ENCODE measurements at places on chromosomes 5 and 9. TPM values are rescaled to one million over a fixed set of nuclear protein-coding genes. Genes with fewer than 3 reads are reported as not detected.

S1PR3 gene
- 31.1 TPM for total RNA-seq

ISL1 gene
- total RNA-seq: not detected

PCDHA4 gene
- under 0.01 TPM for total RNA-seq

INSYN2B gene
- 33.5 TPM for total RNA-seq

PCA3 gene
- not detected for total RNA-seq

NME5 gene
- under 0.01 TPM for total RNA-seq

CDH10 gene
- total RNA-seq: 0.18 TPM

LRRC14B gene
- total RNA-seq: not detected

MSH3 gene
- total RNA-seq: 13.3 TPM

CATSPER3 gene
- total RNA-seq: under 0.01 TPM

TRIO gene
- 487 TPM for total RNA-seq

ZNF879 gene
- total RNA-seq: 3.4 TPM

CDC26 gene
- total RNA-seq: 49.2 TPM

AMBP gene
- not detected for total RNA-seq

PCDHGA4 gene
- total RNA-seq: 5.4 TPM

PCDHB2 gene
- total RNA-seq: 0.36 TPM

HSD17B4 gene
- 154 TPM for total RNA-seq

EGFLAM gene
- total RNA-seq: 1.1 TPM

TSSK1B gene
- total RNA-seq: under 0.01 TPM

IL13 gene
- total RNA-seq: not detected

SLC36A3 gene
- total RNA-seq: not detected

HBEGF gene
- 18.8 TPM for total RNA-seq

NPR2 gene
- 5.2 TPM for total RNA-seq

GABRG2 gene
- not detected for total RNA-seq

SLC6A19 gene
- total RNA-seq: not detected

CDO1 gene
- total RNA-seq: 8.6 TPM

UBE2R2 gene
- 12.7 TPM for total RNA-seq

FRMD3 gene
- total RNA-seq: under 0.01 TPM

AQP7 gene
- 0.28 TPM for total RNA-seq

DMRT3 gene
- not detected for total RNA-seq

BAAT gene
- total RNA-seq: not detected

MAMDC4 gene
- 0.28 TPM for total RNA-seq

SLC46A2 gene
- not detected for total RNA-seq

PDLIM7 gene
- total RNA-seq: 70.4 TPM

RANBP3L gene
- total RNA-seq: not detected

IL9 gene
- total RNA-seq: not detected

SPAAR gene
- 0.18 TPM for total RNA-seq

GPR150 gene
- total RNA-seq: under 0.01 TPM

SERINC5 gene
- total RNA-seq: 7.2 TPM

PTPRD gene
- total RNA-seq: 0.18 TPM

PAIP2 gene
- 41.9 TPM for total RNA-seq

NUDCD2 gene
- total RNA-seq: 3.0 TPM

PCDHGA6 gene
- total RNA-seq: 4.2 TPM
